ENCODE measurements at places on chromosomes 11 and 22.

- DNase-seq = no peak
Measured at GRCh38 chr11:20112291-20113148, 47.8 kb downstream of the DBX1 start.

DNA sequence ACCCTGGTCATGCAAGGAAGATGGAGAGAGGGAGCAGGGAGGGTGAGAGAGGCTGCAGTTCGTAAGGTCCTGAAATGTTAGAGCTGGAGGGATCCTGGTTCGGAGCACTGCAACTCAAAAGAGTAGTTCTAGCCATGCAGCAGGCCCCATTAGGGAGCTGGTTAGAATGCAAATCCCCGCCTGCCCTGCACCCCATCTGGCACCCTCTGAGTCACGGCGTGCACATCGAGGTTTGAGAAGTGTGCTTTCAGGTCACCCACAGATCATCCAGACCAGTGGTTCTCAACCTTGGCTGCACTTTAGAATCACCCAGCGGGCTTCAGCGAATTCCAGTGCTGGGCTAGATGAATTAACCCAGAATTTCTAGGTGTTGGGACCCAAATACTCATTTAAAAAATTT lies 48.2 kb downstream of the ST3GAL4 start:
- no peak for DNase-seq

DNA sequence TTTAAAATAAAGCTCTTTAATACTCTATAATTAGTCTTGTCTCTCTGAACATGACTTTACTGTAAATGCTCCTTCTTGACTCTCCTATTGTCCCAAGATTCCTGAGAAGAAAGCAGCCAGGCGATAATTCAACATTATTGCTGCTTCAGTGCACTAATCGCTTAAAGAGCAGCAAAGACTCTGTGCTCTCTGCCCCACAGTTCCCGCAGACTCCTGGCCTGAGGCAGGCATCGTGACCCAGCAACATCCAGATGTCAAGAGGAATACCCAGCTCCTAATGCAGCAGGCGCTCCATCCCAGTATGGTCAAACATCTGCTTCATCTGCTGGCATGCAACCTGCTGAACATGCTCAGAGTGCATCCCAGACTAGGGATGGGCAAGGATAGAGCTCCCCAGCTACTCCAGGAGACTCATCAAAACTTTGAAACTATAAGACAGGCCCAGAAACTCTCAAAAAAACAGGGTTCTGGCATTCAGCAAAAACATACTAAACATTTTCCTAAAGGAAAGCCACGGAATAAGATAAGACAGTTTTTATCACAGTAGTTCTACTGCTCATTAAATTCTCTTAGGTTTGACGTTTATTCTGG lies 270.0 kb downstream of the SOX6 start:
- DNase-seq = no peak

DNA sequence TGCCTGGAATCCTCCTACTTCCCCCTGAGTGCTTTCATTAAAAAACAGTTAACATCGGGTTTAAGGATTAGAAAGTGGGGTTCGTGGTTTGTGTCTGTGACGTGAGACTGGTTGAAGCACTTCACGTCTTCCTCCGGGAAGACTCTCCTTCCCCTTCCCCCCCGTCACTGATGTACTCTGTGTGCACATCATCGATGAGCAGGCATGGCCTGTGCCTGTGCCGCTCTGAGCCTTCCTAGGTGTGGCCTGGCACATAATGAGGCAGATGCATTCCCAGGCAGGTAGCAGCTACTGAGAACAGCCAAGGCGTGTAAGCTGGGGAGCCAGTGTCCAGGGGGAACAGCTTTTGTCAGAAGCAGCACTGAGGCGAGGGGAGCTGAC lies 93.8 kb downstream of the BCR start:
- no peak for DNase-seq

GRCh38 chr11:94909371-94909820 lies 64.0 kb downstream of the CWC15 start:
- DNase-seq = no peak

DNA sequence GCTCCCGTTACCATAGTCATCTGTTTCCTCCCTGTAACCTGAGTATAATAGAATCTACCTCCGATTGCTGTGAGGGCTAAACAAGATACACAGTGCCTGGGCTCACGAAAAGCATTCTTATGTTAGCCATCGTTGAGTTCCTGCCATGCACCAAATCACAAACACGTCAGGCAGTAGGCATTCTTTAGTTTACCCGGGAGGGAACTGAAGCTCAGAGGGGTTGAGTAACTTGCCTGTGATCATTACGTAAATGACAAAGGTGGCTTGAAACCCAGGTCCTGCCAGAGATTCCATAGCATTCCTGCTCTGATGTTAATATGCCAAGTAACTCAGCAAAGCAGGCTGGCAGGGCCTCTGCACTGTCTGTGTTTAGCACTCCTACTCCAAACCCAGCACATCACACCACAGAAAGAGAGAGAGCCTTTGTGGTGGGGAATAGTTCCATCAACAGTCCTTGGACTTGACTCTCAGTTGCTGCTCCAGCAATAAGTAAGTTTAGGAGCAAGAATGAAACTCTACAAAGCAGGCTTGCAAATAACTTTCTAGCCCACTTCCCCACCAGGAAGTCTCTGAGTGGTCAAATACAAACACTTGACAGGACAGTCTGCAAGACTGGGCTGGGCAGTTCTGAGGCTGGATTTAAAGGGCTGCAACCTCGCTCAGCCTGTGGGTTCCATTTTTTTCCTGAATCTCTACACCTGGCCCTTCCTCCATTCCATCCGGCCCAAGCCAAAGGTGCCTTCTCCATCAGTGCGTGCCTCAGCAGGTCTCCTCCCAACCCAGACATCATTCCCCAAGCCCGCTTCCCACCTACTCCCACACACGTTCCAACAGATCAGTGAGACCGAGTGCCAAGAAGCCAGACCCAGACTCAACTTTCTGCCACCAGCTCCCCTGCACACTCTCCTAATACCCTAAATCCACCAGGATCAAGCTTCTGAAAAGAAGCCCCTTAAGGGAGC lies 1.1 kb downstream of the SCN2B start:
- DNase-seq = no peak

DNA sequence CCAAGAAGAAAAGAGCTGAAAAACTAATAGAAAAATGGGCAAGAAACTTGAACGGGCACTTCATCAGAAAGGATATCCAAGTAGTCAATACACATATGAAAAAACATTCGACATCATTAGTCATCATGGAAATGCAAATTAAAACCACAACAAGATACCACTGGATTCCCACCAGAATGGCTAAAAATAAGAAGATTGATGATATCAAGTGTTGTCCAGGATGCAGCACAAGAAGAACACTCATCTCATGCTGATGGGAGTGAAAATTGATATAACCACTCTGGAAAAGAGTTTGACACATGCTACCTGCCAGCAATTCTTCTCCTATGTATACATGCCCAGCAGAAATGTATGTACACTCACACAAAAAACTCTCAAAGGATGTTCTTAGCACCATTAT lies 26.9 kb upstream of the SCUBE2 start:
- DNase-seq = no peak

DNA sequence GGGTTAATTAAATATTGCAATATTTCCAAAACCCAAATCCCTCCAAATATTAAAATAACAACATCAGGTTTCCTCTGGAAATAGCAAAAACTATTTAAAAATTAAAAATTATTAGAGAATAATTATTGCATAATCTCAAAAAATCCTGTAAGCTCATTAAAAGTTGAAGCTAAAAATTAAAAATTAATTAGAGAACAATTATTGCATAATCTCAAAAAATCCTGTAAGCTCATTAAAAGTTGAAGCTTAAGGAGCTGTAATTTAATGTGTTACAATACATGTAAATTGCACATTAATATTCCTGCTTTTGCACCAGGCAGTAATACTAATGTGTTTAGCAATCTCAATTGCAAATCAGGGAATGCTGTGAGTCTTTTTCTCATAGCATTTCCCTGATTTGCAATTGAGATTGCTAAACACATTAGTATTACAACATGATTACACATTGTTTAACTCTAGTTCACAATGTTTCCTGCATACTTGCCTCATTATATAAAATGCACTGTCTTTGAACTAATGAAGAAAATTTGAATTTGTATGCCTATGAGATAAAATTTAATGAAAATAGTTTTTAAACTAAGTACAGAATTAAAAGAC lies 247.7 kb downstream of the GUCY1A2 start:
- DNase-seq = no peak

All from T-cell (primary cell).